ENCODE measurements at places on chromosomes 1 and 21. TPM values are rescaled to one million over a fixed set of nuclear protein-coding genes. Genes with fewer than 3 reads are reported as not detected.

DNA sequence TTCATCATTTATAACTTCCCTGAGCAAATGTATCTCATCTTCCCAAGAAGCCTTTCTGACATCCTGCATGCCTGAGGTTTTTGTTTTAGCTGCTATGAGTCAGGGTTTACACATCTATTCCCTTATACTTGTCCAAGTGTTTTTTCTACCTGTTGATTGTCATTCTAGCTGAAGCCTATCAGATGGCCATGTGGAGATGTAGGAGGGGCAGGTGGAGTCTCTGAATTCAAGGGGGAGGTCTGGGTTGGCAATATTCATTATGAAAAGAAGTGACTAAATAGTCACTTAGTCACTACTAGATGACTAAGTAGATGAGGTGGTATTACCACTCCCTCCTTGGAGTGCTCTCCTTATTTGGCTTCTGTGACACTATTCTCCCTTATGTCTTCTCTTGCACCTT is 52.4 kb downstream of the XCL1 start:
- DNase-seq, result no peak

Gene PDZK1IP1
- 162 TPM for total RNA-seq

Gene S100A8
- 5.7 TPM for total RNA-seq

Gene SAMD13
- total RNA-seq, result 1.9 TPM

GRCh38 chr21:41168391-41169257 is 664 bp downstream of the BACE2 start:
- no peak for DNase-seq

GRCh38 chr21:36330904-36331303 is 10.9 kb downstream of the MORC3 start:
- no peak for DNase-seq

Data from suprapubic skin (tissue), 4 donors.